ENCODE measurements at places on chromosomes 1 and 21. TPM values are rescaled to one million over a fixed set of nuclear protein-coding genes. Genes with fewer than 3 reads are reported as not detected.
A peak's percentile ranks its signal among the peaks of the same experiment; 100 is the strongest.

The S100PBP gene
- total RNA-seq: 42.4 TPM

GRCh38 chr1:44275296-44275962, 62.2 kb downstream of the DMAP1 start:
- no peak for DNase-seq
- peaks cover 4% of the 10 kb centered on the region for H3K4me1 ChIP-seq
- no peak overlapping the region for H3K4me3 ChIP-seq
- no peaks in the 10 kb centered on the region for H3K36me3 ChIP-seq
- H3K27ac ChIP-seq: no peak overlapping the region

- peaks cover 5% of the 10 kb centered on the region for H3K4me1 ChIP-seq
- H3K27ac ChIP-seq: no peak overlapping the region
- no peak for DNase-seq
- H3K4me3 ChIP-seq: no peak overlapping the region
- H3K27me3 ChIP-seq: no peaks in the 10 kb centered on the region
These were observed 11.0 kb upstream of the TNFRSF8 start for GRCh38 chr1:12052008-12052573.

GRCh38 chr1:92515796-92516201, 29.1 kb upstream of the GFI1 start:
- H3K4me1 ChIP-seq: no peaks in the 10 kb centered on the region
- no peaks in the 10 kb centered on the region for H3K36me3 ChIP-seq
- H3K27ac ChIP-seq: no peak overlapping the region
- H3K27me3 ChIP-seq: no peaks in the 10 kb centered on the region
- no peak overlapping the region for H3K4me3 ChIP-seq

GRCh38 chr1:150009604-150010392, 728 bp downstream of the OTUD7B start:
- peak; percentile 59 for DNase-seq
- no peaks in the 10 kb centered on the region for H3K36me3 ChIP-seq
- no peaks in the 10 kb centered on the region for H3K27me3 ChIP-seq

The ARHGAP30 gene
- total RNA-seq: 42.6 TPM

DNA sequence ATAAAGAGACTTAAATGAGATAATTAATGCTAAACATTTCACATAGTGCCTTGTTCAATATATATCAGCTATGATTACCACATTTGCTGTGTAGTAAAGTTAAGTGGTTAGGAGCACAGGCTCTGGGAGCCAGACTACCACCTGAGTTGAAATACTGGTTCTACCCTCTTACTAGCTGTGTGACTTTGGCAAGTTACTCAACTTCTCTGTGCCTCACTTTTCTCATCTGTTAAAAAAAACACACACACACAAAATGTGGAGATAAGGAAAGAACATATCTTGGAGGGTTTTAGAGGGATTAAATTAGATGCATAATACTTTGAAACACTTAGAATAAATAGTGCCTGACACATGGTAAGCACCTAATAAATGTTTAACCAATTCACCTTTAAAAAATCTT, 51.8 kb upstream of the NRDC start:
- no peaks in the 10 kb centered on the region for H3K4me1 ChIP-seq
- H3K27ac ChIP-seq: no peak overlapping the region
- H3K36me3 ChIP-seq: no peaks in the 10 kb centered on the region
- no peak for DNase-seq
- no peaks in the 10 kb centered on the region for H3K27me3 ChIP-seq
- H3K4me3 ChIP-seq: no peak overlapping the region

DNA sequence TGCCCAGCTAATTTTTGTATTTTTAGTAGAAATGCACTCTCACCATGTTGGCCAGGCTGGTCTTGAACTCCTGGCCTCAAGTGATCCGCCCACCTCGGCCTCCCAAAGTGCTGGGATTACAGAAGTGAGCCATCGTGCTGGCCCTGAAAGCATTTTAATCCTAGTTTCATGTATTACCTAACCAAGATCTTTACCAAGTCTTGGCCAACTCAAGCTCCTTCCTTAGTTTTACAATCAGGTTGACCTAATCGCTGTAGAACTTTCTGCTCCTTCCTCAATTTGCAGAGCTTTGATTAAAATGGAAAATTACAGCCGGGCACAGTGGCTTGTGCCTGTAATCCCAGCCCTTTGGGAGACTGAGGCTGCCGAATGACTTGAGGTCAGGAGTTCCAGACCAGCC, 3.2 kb upstream of the TMEM63A start:
- no peaks in the 10 kb centered on the region for H3K27me3 ChIP-seq
- no peak for DNase-seq
- H3K27ac ChIP-seq: no peak overlapping the region
- peaks cover 17% of the 10 kb centered on the region for H3K4me1 ChIP-seq

- peak overlapping the region; percentile 96 for H3K27ac ChIP-seq
- peaks cover 55% of the 10 kb centered on the region for H3K4me1 ChIP-seq
- DNase-seq: peak; percentile 86
- no peaks in the 10 kb centered on the region for H3K36me3 ChIP-seq
- no peak overlapping the region for H3K4me3 ChIP-seq
These were observed 35.3 kb upstream of the POFUT2 start for GRCh38 chr21:45322960-45323461.

The GBP6 gene
- 0.31 TPM for total RNA-seq

The BATF3 gene
- total RNA-seq: 2.6 TPM

The GRIK1 gene
- total RNA-seq: not detected

The CD48 gene
- 12.4 TPM for total RNA-seq

- DNase-seq: no peak
- no peak overlapping the region for H3K4me3 ChIP-seq
- H3K27me3 ChIP-seq: no peaks in the 10 kb centered on the region
- peaks cover 27% of the 10 kb centered on the region for H3K36me3 ChIP-seq
These were observed 16.7 kb downstream of the TMEM63A start for GRCh38 chr1:225865514-225865913.

DNA sequence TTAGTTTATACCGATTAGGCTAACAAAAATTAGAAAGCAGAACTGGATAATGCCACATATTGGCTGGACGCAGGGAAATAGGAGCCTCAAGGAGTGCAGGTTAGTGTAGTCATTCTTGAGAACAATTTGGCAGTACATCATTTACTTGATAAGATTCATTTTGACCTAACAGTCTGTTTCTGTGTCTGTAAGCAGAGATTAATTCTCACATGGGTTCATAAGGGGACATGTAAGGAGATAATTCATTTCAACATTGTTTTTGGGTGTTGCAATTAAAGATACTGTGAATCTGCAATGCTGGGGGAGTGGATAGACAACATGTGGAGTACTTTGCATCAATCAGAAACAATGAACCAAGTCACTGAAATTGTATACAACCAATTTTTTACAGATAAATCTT, 32.0 kb downstream of the AGO3 start:
- DNase-seq: no peak
- H3K4me3 ChIP-seq: no peak overlapping the region
- H3K36me3 ChIP-seq: peaks cover 7% of the 10 kb centered on the region
- no peaks in the 10 kb centered on the region for H3K4me1 ChIP-seq
- H3K27ac ChIP-seq: no peak overlapping the region

- H3K4me3 ChIP-seq: peak within 1 kb of the TSS; percentile 66
- no peaks in the 10 kb centered on the region for H3K36me3 ChIP-seq
- H3K4me1 ChIP-seq: peaks cover 8% of the 10 kb centered on the region
- peak; percentile 78 for DNase-seq
- H3K27me3 ChIP-seq: no peaks in the 10 kb centered on the region
These were observed at the start of gene RHOU for GRCh38 chr1:228734881-228735801. Gene RHOU (plus strand): TSS chr1:228735479. CDS start chr1:228735743, 264 bp downstream.

- H3K27me3 ChIP-seq: no peaks in the 10 kb centered on the region
- DNase-seq: no peak
- no peak overlapping the region for H3K27ac ChIP-seq
- H3K36me3 ChIP-seq: no peaks in the 10 kb centered on the region
- no peaks in the 10 kb centered on the region for H3K4me1 ChIP-seq
These were observed 577.3 kb upstream of the ZP4 start for GRCh38 chr1:238468068-238468467.
